ENCODE measurements at places on chromosomes 3 and 15.

GRCh38 chr3:159907828-159908227 is 80.8 kb upstream of the IL12A start:
- DNase-seq: no peak

GRCh38 chr3:51686512-51687215 is 15.6 kb downstream of the TEX264 start:
- no peak for DNase-seq

GRCh38 chr3:193335031-193335430 is 43.5 kb downstream of the ATP13A5 start:
- no peak for DNase-seq

DNA sequence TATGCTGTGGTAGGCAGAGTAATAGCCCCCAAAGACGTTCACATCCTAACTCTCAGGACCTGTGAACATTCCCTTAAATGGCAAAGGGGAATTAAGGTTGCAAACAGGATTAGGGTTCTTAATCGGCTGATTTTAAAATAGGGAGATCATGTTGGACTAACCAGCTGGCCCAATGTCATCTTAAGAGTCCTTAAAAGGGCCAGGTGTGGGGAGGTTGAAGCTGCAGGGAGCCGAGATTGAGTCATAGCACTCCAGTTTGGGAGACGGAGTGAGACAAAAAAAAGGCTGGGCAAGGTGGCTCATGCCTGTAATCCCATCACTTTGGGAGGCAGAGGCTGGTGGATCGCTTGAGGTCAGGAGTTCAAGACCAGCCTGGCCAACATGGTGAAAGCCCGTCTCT is 1.6 kb upstream of the FLNB start:
- no peak for DNase-seq

- DNase-seq: no peak
These were observed 169.8 kb downstream of the CD47 start for GRCh38 chr3:107921038-107921437.

DNA sequence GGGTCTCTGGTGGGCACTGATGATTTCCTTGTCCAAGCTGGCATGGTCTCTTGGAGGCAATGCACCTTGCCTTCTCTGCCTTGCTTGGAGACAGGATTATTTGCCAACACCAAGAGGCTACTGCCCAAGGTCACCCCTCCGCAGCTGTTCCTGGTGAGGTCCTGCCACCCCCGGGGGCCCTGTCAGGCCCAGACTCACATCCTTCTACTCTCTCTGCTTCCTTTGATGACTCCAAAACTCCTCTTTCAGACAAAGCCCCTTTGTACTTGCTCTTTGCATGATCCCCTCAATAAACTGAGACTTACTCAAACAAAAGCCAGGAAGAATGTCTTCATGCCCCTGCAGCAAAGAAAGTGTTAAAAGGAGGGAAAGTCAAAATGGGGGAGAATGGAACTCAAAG is 137.7 kb downstream of the MEX3B start:
- DNase-seq: no peak

GRCh38 chr15:61336026-61336638 is 107.0 kb upstream of the RORA start:
- no peak for DNase-seq

GRCh38 chr3:13080591-13080990 is 7.4 kb upstream of the IQSEC1 start:
- no peak for DNase-seq

DNA sequence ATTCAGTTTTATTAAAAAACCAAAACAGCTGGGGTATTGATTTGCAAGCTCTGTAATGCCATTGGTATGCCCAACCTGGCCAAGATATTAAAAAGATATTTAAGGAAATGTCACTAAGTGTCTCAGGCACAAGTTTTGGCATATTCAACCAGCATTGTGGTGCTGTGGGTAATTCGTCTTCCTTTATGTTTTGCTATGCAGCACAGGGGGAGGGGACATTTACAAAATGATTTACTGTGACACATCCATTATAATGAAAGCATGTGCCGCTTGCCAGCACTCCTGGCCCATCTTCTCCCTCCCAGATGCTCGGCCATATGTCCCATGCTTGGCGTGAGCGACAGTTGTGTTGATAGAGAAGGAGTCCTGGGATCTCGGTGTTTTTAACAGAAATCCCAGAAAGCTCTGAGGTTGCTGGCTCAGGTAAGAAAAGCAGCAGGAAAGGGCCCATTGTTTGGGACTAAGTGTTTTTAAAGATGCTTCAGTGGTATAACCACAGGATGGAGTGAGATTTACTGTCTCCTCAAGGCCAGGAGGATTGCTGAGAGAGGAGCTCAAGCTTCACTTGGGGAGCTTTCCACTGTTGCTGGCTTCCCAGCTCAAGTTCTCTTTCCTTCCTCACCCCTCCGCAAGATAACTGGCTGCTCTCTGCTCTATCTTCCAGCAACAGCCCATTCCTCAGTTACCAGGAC is 158.2 kb upstream of the TSC22D2 start:
- no peak for DNase-seq

DNA sequence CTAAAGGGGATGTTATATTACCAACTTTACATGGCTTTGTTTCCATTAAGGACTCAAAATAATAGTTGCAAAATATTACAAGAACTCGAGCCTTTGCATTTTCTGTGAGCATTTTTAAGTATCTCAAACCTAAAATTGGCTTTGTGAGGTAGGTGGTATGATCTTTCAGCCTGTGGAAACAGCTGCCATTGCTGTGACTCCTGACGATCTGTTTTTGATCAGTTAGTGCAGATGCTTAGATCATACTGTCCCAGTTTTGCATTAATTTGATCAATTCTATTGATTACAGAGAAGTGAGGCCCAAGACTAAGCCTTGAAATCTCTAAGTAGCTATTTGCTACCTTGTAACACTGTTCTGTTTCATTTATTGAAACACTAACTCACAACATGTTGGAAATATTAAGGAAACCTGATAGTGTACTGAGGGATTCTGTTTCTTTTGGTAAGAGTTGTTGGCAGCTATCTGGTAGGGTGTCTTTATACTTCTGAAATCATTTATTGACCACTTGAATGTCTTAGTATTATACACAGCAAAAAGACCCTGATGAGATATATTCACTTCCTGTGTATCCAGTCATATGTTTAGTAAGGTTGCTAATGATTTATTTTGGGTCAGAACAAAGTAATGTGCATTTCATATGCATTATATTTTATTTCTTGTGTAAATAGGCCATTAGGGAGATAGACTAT is 14.8 kb downstream of the SKIL start:
- DNase-seq: no peak

DNA sequence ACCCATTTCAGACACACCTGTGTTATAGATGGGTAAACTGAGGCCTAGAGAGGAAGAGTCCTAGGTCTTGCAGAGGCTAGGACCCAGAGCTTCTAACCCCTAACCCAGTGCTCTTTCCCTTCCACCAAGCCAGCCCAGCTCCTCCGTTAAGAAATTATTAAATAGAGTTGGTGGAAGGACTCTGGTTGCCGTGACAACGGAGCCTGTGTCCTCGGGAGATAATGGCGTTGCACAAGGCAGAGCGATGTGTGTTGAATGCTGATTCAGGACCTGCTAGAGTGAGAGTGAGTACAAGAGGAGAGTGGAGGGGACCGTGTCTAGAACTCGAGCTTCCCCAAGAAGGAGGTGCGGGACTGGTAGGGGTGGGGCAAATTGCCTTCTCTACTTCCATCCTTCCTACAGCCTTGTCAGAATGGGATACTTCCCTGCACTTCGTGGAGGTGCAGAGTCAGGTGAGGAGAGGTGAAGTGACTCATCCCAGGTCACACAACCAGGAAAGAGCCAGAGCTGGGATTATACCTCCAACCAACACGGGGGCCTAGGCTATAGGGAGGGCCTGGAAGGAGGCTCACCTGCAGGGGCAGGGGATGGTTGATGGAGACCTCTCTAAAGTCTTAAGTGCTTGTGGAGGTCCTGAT is 8.6 kb downstream of the SLC6A1 start:
- peak; percentile 80 for DNase-seq

Measured in globus pallidus (tissue), 1 donor.